ENCODE measurements at places on chromosomes 7 and 10. TPM values are rescaled to one million over a fixed set of nuclear protein-coding genes. Genes with fewer than 3 reads are reported as not detected.

TUBB8 gene
- total RNA-seq, result not detected

PDE1C gene
- total RNA-seq, result 0.46 TPM

SLC16A9 gene
- total RNA-seq, result 1.3 TPM

CLIP2 gene
- 2.0 TPM for total RNA-seq

All from gastrocnemius medialis (tissue), 4 donors.